Stimulated activated CD8-positive, alpha-beta memory T cell treated with anti-CD3 and anti-CD28 coated beads, Interleukin-4, amount 100 ng/mL, for 1 hour (primary cell): ENCODE measurements at places on chromosomes 3 and 15.

DNA sequence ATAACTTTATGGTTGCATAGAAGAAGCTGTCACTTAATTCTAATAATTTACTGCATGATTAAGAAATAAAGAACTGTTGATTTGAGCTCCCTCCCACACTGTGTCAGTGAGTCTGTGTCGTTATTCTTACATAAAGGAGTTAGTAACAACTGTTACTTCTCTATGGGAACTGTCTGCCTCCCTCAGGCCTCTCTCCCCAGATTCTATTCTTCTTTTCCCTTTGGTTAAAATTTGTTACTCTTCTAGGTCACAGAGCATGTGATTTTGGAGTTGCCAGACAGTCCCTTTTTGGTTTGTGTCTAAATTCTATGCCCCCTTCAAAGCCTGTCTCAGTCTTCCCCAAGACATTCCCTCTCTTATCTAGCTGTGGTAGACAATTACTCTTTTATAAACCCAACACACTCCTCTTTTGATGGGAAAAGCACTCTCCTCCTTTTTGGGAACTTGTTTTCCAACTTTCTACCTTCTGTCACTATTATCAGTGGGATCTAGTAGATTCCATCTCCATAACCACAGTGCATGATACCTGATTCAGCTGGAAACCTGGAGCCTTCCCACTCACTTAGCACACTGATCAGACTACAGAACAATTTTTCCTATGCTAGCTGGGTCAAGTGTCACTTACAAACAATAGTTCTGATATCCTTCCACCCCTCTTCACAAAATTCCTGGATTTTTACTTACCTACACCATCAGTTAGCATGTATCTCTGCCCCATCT is 422.1 kb upstream of the TGFBR2 start:
- no peak for DNase-seq

DNA sequence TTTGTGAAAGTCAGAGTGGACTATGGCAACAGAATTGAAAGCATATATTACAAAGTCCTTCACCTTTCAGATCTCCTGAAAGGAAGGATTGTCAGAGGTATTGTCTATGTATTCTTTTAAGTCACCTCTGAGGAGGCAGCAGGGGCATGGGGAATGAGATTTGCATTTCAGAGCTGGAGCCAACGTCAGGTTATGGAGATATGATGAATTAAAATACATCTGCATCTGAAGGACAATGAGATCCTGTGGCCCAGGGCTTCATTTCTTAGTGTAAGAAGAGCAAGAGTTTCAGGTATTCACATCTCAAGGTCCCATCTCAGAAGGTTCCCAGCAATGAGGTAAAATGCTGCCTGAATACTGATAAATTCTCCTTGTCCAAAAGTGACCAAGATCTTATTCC is 695.8 kb downstream of the TUSC7 start:
- no peak for DNase-seq

DNA sequence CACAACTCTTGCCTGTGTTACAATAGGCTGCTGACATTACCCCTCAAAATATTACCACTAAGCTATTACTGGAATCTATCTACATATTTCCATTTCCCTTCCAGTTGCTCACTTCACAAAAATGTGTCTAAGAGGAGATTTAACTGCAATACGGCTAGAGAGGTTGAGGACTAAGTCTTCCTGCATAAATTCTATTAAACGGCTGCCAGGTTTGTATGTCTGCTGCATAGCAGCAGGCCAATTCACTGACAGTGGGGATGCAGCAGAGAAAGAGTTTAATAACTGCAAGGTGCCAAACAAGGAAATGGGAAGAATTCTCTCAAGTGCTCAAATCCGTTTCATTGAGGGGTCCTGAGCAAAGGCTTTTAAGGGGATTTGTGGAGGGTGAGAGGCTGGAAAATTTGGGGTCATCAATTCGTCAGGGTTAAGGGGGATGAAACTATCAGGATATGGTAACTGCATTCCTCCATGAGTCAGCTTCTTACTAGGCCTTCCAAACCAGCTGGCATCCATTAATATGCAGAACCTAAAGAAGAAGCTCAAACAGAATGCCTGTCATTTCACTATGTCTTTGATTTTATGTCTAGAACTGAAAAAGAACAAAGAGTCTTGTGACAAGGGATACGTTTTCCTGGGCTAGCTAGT is 675.6 kb downstream of the TBL1XR1 start:
- DNase-seq, result no peak

- DNase-seq, result no peak
Observed at GRCh38 chr3:23492057-23492456, 288.9 kb downstream of the UBE2E2 start.

DNA sequence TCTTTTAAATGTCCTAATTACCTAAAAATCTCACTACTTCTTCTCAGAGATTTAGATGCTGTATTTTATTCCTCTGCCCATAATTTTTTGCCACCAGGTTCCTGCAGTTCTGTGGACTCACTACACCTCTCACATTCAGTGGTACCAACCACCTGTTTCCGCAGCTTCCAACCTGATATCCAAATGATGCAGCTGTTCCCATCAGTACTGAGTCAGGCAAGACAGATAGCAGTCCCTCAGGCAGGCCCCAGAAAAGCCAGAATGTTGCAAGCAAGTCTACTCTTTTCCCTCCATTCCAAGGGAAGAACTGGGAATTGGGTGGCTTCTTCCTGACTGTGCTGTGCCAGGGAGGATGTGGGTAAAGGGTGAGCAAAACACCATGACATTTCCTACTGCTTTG is 39.0 kb downstream of the MNS1 start:
- DNase-seq, result no peak

- peak; percentile 30 for DNase-seq
Observed at GRCh38 chr3:179563271-179563783, 601 bp downstream of the ACTL6A start.

DNA sequence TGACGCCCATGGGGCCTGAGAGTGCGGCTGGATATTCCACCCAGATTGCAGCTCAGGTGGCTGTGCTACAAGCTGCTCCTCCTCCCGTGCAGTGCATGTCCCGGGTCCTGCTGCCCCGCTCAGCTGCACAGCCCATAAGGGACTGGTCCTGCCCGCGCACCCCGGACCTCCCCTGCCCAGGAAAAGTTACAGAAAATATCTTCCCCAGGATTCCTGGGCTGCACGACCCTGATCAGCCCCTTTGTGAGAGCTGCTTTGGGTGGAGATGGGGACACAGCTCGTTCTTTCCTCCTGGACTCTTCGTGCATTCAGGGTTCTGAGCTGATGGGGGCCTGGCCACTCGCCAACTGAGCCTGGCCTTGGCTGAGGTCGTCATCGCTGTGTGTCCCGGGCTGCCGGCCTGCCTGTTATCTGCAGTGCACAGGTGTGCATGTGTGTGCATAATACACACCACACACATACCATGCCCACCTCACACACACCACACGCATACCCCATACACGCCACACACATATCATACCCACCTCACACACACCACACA is 28.8 kb downstream of the APBA2 start:
- DNase-seq, result no peak

- no peak for DNase-seq
Observed at GRCh38 chr3:112136959-112137693, 4.1 kb upstream of the GCSAM start.
